ENCODE measurements at places on chromosomes 7 and 10. TPM values are rescaled to one million over a fixed set of nuclear protein-coding genes. Genes with fewer than 3 reads are reported as not detected.

DNA sequence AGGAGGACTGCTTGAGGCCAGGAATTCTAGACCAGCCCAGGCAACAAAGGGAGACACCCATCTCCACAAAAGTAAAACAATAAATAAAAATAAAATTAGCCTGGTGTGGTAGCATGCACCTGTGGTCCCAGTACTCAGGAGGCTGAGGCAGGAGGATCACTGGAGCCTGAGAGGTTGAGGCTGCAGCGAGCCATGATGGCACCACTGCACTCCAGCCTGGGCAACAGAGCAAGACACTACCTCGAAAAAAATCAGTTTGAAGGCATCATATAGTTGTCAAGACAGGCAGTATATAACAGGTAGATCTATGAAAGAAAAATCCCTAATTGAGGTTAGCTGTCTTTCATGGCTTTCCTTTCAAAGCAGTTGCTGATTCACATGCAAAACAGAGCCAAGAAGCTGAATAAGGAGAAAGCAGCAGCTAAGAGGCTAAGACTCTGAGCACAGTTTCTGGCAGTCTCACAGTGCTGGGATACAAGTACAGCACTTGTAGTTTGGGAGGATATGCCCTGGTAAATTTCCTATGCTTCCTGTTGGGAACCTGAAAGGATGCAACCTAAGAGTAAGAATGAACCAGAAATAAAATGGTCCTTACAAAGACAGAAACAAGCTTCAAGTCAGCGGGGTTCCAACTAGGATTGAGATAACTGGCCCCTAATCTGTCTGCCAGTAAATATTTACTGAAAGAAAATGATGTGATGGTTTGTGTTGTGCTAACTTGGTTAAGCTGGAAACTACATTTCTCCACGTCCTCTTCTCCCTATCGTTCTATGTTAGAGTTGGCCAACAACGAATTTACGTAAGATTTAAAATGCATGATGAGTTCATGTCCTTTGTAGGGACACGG, 368.5 kb upstream of the HPS1 start:
- no peak for DNase-seq

- no peak for DNase-seq
These were observed 109.8 kb upstream of the WNT16 start for GRCh38 chr7:121219026-121219425.

DNA sequence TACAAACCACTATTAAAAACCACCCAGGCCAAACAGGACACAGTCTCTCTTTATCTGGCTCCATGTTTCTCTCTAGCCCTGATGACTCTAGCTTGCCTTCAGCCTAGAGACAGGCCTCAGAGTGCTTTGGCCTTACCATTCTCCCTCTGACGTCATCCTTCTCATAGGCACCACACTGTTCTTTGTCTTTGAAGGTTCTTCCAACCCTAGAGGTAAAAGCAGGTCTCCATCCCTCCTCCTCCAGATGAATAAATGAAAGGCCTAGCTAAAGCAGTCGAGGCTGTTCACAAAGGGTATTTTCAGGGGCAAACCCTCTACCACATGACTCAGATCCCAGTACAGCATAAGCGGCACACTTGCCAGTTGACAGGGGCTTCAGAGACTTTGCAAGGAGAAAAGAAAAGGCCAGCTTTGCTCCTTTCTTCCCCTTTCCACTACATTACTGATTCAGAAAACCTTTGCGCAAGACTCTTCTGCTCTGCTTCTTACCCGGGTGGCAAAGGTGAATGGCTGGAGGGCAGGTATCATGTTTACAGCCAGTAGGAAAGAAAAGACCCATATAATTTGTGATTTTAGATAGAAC, 14.8 kb downstream of the NFE2L3 start:
- no peak for DNase-seq

DNA sequence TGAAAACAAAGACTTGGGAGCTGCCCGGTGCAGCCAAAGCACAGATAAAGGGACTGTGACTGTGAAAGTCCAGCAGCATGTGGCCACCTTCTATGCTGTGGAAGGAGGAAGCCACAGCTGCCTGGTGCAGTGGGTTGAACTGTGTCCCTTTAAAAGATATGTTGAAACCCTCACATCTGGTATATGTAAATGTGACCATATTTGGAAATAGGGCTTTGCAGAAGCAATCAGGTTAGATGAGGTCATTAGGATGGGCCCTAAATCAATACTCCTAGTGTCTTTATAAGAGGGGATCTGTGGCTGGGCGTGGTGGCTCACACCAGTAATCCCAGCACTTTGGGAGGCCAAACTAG, 136.9 kb downstream of the GLI3 start:
- DNase-seq, result no peak

- DNase-seq, result no peak
These were observed 118.1 kb upstream of the EGR2 start for GRCh38 chr10:62934258-62934657.

DNA sequence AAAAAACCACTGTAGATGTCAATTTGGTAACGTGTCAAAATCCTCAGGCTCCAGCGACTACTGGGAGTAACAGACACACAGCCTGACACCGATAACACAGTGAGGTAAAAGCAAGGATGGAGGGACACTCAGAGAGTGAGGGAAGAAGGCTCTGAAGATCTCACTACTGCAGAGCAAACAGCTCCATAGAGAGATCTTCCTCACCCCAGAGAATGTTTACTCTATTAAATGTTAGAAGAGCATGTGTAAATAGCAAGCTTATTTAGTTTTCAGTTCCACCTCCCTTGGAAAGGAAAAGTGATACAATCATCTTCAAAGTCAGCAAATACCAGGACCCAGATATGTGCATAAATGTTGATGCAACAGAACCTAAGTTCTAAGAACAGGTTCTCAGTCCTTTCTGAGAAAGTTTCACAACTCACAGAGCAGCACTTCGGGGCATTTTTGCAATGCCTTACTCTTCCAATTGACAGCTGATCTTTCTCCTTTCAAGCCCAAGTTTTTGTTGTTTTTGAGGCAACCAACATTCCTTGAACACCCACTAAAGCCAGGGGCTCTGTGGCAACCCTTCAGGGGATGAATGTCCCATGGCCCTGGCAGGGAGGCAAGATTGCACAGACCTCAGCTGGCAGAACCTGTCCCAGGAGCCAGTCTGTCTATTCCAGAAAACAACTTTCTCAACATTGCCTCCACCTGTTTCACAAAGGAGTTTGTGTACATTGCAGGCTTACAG, 177.4 kb downstream of the SFMBT2 start:
- DNase-seq, result no peak

The LRRC18 gene
- not detected for total RNA-seq
